ENCODE measurements at places on chromosomes 11 and 22.
A peak's percentile ranks its signal among the peaks of the same experiment; 100 is the strongest.

DNA sequence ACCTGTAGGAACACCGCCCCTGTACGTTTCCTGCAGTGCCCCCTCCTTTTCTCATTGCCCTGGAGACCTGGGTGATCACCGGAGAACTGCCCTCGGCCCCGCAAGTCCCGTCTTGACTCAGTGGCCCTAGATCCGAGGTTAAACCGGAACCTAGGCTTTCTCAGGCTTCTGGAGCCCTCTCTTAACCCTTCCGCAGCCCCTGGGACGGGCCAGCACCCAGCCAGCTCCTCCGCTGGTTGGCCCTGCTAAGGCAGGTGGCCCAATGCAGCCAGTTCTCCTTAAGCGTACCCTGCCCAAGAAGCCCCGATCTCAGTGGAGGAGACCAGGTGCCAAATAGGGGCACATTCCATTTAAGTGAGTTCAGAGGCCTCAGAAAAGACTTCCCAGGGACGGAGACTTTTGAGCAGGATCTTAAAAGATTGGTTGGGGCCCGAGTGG lies 776 bp downstream of the NLRX1 start:
- DNase-seq = peak; percentile 14

GRCh38 chr11:14267861-14268635 lies 90.9 kb downstream of the RRAS2 start:
- no peak for DNase-seq

- no peak for DNase-seq
These were observed 6.8 kb upstream of the OMP start for GRCh38 chr11:77095551-77096490.

GRCh38 chr11:116053548-116053919 lies 549.3 kb upstream of the CADM1 start:
- no peak for DNase-seq

DNA sequence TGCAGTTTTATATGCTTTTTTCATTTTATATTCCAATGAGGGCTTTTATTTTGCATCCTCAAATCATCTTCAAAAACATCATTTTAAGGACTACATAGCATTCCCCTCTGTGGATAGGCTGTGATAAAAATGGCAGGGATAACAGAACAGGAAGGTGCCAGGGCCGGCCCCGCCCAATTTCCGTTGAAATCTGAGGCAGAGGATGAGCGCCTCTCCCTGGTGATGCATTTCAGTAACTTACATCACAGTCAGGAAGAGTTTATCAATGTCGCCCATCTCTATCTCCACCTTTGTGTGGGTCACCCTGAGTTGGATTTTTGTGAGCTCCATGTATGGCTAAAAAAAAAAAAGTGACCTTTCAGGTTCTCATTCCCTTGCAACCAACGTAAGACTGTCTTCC lies 201.6 kb downstream of the DSCAML1 start:
- no peak for DNase-seq

DNA sequence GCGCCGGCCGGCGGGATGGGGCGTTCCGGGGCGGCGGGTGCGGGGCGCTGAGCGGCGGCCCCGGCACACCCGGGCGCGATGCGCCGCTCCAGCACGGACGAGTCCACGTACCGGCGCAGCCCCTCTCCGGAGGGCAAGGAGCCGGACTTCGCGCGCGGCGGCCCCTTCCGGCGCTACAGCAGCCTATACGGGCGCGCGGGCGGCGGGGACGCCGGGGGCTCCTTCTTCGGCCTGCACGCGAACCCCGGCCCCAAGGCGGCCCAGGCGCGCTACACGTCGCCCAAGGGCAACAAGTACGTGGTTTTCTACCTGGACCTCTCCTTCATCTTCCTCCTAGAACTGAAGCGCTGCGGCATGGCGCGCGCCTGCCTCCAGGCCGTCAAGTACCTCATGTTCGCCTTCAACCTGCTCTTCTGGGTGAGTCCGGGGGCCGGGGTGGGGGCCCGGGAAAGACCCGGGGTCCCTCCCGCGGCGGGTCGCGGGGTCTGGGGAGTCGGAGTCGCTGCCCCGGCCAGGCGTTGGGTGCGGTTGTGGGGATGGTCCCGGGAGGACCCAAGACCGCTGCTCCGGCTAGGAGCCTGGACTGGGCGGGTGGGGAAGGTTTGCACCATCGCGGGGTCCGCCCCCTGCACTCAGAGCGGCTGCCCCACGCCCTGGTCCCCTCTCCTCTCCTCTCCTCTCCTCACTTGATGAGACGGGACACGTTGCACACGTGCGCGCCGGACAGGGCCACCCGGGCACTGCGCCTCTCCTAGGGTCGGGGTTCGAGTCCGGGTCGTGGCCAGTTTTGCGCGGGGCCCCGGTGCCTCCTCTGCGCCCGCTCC lies 7.5 kb downstream of the TSPAN4 start:
- no peak for DNase-seq
